ENCODE measurements at places on chromosomes 3 and 15.

- peak; percentile 35 for DNase-seq
These were observed 80.9 kb downstream of the LRRFIP2 start for GRCh38 chr3:37093481-37093880.

- peak; percentile 71 for DNase-seq
These were observed 296.1 kb upstream of the TGFBR2 start for GRCh38 chr3:30309961-30310954.

DNA sequence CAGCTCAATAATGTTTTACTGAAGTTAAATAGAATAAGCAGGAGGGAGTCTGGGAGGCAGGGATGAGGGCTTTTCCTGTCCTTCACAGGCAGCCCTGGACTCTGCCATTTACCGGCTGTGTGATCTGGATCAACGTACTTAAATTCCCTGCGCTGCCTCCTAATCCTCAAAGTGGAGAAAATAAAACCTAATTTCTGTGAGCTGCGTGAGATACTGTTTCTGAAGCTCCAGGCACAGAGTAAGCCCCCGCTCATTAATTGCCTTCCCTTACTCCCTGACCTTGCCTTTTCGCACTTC, 278 bp upstream of the PDIA5 start:
- DNase-seq = no peak

DNA sequence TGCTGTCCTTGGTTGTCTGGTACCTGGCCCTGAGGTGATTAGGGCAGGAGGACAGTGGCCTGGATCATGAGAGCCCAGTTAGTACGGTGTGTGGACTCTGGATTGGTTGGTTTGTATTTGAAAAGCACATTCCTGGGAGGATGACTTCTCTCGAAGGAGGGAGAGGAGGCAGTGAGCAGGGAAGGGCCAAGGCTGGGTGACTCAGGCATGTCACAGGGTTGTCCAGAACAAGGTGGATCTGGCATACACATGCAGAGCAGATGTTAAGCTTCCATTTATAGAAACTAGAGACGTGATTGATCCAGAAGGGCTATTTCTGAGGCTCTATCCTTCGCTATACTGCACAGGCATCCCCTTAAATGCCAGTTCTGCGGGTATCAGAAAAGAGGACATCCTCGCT, 34.4 kb downstream of the FAM240A start:
- DNase-seq = peak; percentile 69

DNA sequence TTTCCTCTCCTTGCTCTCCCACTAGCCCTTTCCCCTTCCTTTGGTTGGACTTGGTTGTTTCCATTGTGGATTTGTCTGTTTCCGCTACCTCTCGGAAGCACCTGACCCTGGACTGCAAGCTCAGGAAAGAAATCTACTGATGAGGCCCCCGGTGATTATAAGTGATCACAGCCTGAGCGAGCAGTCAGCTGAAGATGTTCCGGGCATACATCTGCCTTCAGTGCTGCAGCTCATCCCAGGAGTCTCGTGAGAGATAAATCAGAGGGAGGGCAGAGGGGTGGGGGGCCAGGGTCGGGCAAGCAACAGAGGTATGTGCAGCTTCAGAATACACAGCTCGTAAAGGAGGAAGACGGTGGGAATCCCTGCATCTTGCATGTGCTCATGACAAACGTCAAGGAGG, 102.1 kb downstream of the MRPL46 start:
- no peak for DNase-seq

- no peak for DNase-seq
These were observed 76.7 kb upstream of the SATB1 start for GRCh38 chr3:18501679-18502343.

DNA sequence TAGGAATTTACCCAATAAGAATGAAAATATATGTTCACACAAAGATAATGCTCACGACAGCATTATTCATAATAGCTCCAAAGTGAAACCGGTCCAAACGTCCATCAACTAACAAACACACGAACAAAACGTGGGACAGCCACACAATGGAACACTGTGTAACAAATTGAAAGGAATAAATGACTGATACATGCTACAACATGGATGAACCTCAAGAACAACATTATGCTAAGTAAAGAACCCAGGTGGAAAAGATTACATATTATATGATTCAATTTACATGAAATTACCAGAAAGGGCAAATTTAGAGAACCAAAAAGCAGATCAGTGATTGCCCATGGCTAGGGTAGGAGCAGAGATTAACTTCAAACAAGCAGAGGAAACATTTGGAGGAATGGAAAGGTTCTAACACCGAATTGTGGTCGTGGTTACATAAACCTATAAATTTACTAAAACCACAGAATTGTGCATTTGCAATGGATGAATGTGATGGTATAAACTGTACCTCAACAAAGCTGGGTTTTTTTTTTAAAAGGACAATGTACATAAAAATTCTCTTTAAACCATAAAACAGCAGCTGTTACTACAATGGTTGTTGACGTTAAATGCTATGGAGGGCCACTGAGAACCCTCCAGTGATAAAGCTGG, 76.3 kb downstream of the XXYLT1 start:
- peak; percentile 74 for DNase-seq

GRCh38 chr3:120052225-120052624, 42.0 kb downstream of the GSK3B start:
- DNase-seq = no peak

- peak; percentile 17 for DNase-seq
These were observed 47.2 kb downstream of the MCF2L2 start for GRCh38 chr3:183381179-183381578.

DNA sequence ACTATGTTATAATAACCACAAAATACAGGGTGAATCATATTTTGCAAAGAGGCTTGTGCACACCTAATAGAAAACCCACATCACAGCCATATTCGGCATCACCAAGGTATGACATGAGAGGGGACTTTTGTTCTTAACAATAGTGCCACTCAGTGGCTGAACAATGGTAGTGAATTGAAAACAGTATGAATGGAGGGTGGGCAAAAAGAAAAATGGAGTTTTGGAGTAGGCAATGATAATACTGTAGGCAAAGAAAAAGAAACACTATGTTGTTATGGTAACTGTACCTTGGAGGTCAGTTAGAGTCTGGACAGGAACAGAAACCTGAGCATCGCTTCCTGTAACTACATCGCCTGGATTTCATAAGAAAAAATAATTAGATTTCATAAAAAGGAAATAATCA, 348.6 kb downstream of the PLCL2 start:
- DNase-seq = peak; percentile 71

- DNase-seq = no peak
These were observed 163.1 kb downstream of the ROBO1 start for GRCh38 chr3:79604681-79605080.

DNA sequence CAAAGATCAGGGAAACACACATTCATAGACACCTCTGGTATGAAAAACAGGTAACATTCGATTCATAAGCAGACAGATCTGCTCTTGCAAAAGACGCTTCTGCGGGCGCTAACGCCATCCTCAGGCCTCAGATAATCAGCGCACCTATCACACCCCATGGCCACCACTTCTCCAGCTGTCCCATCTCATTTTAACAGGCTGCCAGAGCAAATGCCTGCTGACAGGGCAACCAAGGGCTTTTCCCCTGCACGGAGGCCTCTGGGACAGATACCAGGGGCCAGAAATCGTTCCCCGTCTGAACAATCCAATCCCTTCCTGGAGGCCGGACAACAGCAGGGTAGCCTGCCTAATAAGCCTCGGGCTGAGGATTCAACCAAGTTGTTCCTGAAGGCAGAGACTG, 15.2 kb downstream of the ABCC5 start:
- DNase-seq = no peak

GRCh38 chr3:40308725-40309417, 636 bp upstream of the EIF1B start:
- DNase-seq = peak; percentile 5

DNA sequence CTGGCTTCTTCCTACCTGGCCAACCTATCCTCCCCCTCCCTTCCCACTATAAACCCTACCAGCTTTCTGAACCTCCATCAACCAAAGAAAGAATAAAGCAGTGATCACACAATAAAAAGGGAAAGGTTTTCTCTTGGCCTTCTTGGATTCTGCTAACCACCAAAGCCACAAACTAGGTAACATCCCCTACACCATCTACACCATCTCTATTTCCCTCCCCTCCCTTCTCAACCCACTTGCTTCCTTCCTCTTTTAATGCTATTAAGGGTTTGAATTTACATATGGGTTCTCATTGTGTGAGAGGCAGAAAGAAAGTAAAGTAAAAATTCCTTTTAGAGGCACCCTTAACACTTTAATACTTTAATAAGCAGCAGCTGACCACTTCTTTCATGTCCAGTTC, 25.8 kb upstream of the RSL24D1 start:
- DNase-seq = no peak

GRCh38 chr3:181794011-181794790, 82.5 kb downstream of the SOX2 start:
- peak; percentile 41 for DNase-seq

DNA sequence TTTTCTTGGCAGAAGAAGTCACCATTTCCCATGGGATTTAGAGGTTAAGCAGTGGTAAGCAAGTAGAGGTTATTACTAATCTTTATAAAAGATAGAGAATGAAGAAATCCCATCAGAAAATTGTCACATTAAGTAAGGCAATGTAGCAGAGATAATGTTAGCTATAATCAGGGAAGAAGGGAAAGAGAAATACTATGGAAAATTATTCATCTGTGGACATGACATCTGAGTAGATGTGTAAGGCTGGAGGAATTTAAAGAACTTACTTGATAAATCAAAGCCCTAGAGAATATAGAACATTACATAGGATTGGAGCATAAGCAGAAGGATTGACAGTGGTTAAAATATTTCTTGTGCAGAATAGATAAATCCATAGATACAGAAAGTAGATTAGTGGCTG, 553.1 kb upstream of the CBLB start:
- DNase-seq = peak; percentile 90

GRCh38 chr3:44114142-44114541, 127.5 kb upstream of the TOPAZ1 start:
- no peak for DNase-seq

DNA sequence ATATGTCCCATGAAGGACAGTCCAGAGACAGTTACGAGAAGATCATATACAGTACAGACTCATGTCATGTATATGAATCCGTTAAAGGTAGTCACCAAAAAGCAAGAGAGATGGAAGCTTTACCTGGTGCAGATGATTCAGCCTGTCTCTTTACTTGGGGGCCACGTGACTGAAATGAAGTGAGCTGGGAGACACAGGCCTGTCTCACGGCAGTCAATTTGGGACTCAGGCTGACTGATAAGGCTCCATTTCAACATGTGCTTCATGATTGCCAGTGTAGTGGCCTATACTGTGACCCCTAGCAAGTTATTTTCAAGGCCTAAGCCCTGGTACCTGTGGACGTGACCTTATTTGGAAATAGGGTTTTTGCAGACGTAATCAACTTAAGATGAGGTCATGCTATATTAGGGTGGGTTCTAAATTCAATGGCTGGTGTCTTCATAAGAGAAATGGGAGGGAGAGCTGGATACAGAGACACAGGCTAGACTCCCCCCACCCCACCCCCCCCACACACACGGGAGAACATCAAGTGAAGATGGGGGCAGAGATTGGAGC, 3.0 kb upstream of the PROK2 start:
- no peak for DNase-seq

GRCh38 chr15:98740963-98741362, 92.6 kb downstream of the IGF1R start:
- no peak for DNase-seq

DNA sequence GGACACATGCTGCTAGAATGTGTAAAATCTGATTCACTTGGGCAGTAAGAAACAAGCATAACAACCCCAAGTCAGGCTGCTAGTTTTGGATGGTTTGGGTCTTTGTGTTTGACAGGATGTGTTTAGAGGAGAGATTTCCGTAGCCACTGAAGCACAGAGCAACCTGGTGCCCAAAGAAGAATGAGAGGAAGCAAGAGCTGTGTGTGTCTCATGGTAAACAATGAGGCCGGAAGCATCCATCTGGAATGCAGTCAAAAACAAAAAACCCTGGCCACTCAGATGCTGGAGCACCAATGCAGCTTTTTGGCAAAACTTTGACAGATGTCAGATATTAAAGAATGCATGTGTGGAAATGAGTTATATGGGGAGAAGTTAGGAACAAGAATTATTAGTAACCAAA, 39.4 kb upstream of the SNRK start:
- DNase-seq = no peak

GRCh38 chr3:113105093-113105449, 106.3 kb upstream of the BOC start:
- peak; percentile 47 for DNase-seq

DNA sequence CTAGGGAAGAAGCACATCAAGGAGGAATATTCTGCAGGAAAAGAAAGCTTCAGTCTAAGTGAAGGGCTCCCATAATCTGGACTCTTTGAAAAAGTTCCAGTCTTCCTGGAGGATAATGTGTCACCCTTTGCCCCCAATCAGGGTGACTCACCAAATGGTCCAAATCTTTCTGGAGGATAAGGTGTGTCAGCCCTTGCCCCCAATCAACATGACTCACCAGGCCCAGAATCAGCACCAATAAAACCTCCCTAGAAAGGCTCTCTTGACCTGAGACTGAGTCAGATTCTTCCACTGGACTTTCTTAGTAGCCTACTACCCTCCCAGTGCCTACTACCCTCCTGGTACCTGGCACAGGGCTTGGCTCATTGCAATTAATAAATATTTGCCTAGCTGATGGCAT, 9.5 kb upstream of the ARL14 start:
- DNase-seq = peak; percentile 27

GRCh38 chr15:93330912-93331544, 242.0 kb upstream of the RGMA start:
- DNase-seq = no peak

DNA sequence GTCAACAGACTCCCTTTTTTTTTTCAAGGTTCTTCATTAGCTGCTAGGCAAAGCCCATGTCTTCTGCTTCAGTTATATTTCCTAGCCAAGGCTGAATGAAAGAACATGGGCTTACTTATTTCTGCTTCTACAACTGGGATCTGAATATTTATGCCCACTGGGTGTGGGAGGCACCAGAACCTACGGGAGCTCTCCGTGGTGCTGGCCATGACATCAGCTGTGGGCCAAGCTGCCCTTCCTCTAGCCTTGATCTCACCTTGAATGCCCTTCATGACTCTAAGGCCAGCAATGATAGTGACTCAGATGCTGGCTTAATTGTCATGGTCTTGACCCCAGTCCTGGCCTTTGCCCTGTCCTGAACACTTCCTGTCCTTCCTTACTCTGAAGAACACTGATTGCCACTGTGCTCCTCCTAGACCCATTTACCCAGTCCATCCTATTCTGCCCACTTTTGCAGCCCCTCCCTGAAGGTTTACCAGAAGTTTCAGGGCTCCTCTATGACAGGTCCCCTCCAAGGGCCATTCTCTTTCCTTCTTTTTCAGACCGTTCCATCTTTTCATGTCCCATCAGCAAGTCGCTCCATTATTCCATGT, 32.8 kb upstream of the PRR20G start:
- no peak for DNase-seq

- no peak for DNase-seq
These were observed 58.4 kb upstream of the RBP1 start for GRCh38 chr3:139597947-139598346.
